ENCODE measurements at places on chromosomes 4 and X.

- DNase-seq = peak; percentile 59
Observed at GRCh38 chr4:1463927-1464540, 57.8 kb upstream of the NKX1-1 start.

GRCh38 chr4:68909385-68909784 lies 42.2 kb downstream of the UGT2A3 start:
- DNase-seq = no peak

GRCh38 chrX:47523713-47524166 lies 37.3 kb upstream of the ARAF start:
- no peak for DNase-seq

- no peak for DNase-seq
Observed at GRCh38 chr4:6308899-6309643, 39.4 kb downstream of the WFS1 start.

- DNase-seq = no peak
Observed at GRCh38 chrX:119410027-119410819, 11.1 kb downstream of the SLC25A43 start.

DNA sequence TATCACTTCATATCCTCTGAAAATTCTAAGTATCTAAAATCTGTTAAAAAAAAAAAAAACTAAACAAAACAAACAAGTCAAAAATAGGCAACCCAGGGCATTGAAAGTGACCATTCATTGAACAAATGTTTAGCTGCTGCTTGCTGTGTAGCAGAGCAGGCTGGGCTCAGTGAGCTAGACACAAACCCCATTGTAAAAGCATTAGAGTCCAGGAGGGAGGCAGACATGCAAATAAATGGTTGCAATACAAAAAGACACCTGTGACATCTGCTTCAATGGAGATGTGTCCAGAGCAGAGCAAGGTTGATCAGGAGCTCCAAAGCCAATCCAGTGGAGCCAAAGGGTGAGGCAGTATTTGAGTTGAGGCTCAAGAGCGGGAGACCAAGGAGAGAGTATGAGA lies 267.3 kb upstream of the GATB start:
- no peak for DNase-seq

- DNase-seq = peak; percentile 35
Observed at GRCh38 chrX:526295-527224, 104.0 kb upstream of the SHOX start.

DNA sequence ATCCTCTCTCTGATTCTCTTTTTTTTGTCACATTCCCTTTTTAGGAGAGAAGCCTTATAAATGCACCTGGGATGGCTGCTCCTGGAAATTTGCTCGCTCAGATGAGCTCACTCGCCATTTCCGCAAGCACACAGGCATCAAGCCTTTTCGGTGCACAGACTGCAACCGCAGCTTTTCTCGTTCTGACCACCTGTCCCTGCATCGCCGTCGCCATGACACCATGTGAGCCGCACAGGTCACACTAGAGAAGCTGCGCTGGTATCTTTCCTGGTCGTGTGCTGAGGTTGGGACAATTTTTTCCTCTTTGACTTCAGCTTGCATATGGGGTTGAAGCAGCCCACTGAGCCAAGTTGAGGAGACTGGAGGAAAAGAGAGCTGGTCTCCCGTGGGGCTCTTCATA lies 52.1 kb downstream of the KLF8 start:
- DNase-seq = no peak

- DNase-seq = peak; percentile 2
Observed at GRCh38 chr4:13706716-13707115, 79.2 kb upstream of the BOD1L1 start.

DNA sequence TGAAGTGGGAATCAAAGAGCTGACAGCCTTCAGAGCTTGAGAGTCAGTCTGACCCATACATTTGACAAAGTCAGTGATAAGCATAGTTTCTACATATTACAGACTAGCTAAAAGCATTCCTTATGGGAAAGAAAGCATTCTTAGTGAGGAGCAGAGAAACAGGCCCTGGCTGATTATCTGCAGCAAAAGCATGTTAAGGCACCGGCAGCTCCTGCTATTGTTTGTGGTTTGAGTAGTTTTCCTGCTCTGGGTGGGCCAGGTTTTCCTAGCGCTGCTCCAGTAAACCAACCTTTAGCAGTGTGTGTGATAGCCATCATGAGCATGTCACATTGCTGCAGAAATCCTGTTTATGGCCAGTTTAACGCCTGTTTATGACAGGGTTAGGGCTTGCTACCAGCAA lies 51.6 kb upstream of the WDR1 start:
- DNase-seq = no peak

DNA sequence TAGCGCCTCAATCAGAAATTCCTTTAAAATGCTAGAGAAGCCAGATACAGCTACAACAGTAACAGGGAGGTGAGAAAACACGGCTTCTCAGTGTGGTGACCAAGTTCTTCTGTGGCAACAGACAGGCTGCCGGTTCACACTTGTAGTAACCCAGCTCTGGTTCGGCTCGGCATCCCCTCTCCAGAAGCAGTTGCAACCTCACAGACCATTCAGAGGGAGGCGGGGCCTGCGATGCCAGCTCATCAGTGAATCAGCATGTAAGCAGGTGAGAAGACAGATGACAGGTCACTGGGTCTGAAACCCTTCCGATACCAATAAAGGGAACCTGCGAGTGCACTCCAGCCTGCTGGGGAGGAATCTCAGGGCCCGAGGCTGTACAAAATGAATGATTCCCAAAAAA lies 251.0 kb downstream of the KCNIP4 start:
- DNase-seq = no peak

GRCh38 chrX:75421688-75422230 lies 101.1 kb downstream of the ZDHHC15 start:
- no peak for DNase-seq

DNA sequence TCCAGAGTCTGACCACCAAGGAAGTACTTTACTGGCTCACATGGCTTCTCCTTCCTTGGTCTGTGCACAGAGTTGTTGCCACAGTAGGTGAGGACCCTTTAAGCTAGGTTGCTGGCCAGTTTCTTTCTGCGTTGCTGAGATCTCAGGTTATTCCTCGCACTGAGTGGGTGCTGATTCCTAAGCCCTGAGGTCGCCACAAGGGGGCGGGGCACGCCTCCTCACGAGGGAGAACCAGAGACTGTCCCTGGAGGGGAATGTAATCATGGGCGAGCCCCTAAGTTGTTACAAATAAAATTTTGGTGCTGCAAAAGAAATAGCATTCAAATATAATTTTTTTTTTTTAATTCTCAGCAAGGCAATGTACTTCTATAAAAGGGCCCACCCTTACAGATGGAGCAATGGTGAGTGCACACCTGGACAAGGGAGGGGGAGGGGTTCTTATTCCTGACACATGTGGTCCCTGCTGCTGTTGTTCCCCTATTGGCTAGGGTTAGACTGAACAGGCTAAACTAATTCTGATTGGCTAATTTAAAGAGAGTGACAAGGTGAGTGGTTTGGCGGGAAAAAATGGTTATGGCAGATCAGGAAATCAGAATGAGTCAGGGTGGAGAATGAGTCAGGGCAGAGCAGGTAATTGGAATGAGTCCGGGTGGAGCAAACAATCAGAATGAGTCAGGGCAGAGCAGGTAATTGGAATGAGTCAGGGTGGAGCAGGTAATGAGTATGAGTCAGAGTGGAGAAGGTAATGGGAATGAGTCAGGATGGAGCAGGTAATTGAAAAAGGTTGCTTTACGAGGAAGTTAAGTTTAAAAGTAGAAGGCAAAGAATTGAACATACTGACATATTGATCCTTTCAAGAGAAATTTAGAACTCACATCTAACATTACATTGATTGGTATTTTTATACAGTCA lies 107.5 kb downstream of the VSIG4 start:
- DNase-seq = no peak

DNA sequence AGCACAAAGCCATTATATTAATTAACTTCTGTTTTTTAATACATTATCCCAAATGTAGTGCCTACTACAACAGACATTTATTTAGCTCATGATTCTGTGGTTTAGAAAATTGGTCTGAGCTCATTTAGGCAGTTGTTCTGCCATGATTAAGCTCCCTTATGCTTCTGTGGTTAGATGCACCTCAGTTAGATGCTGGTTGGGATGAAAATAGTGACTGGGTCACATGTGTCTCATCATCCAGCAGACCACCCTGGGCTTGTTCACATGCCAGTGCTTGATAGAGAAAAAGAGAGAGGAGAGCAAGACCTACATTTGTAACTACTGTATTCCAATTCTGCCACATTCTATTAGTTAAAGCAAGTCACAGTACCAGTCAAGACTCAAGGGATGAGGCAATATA lies 376.4 kb upstream of the GNPDA2 start:
- peak; percentile 13 for DNase-seq

DNA sequence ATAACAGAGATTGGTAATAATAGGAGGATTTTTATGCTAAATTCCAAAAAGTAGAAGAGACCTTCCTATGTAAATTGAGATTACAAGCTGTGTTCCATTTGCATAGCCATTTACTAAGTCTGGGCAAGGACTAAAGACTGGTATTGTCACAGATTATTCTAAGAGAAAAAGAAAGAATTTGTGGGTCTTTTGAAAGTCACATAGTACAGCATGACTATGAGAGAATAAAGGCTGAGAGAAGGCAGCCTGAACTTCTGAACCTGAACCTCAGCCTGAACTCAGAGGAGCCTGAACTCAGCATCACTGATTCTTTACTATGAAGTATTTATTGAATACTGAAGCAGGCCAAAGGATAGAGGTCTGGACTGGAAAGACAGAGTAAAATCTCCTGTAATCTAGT lies 297.5 kb downstream of the STPG2 start:
- no peak for DNase-seq

GRCh38 chr4:74364652-74365491 lies at the start of gene EREG:
Gene EREG (plus strand): TSS chr4:74365145. CDS start chr4:74365309, 164 bp downstream.
- peak; percentile 78 for DNase-seq

DNA sequence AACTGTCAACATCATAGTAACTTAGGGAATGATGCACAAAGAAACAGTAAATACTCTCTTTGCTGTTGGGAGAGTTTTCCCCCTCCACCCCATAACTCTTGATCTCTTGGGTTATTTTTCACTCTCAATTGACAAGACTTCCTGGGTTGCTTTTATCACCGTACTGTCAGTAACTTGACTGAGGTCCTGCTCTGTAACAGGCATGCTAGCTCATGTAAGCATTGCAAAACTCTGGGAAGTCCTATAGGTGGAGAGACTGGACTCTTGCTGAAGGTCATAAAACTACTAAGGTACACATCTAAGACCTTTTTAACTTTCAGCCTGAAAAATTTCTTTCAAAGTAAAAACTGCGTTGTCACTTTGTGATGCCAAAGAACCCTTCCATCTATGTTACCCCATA lies 10.9 kb downstream of the SHROOM3 start:
- DNase-seq = no peak

GRCh38 chrX:4239650-4240540 lies 526.4 kb upstream of the PRKX start:
- DNase-seq = no peak

GRCh38 chr4:140839888-140840790 lies 84.0 kb upstream of the TBC1D9 start:
- DNase-seq = no peak

DNA sequence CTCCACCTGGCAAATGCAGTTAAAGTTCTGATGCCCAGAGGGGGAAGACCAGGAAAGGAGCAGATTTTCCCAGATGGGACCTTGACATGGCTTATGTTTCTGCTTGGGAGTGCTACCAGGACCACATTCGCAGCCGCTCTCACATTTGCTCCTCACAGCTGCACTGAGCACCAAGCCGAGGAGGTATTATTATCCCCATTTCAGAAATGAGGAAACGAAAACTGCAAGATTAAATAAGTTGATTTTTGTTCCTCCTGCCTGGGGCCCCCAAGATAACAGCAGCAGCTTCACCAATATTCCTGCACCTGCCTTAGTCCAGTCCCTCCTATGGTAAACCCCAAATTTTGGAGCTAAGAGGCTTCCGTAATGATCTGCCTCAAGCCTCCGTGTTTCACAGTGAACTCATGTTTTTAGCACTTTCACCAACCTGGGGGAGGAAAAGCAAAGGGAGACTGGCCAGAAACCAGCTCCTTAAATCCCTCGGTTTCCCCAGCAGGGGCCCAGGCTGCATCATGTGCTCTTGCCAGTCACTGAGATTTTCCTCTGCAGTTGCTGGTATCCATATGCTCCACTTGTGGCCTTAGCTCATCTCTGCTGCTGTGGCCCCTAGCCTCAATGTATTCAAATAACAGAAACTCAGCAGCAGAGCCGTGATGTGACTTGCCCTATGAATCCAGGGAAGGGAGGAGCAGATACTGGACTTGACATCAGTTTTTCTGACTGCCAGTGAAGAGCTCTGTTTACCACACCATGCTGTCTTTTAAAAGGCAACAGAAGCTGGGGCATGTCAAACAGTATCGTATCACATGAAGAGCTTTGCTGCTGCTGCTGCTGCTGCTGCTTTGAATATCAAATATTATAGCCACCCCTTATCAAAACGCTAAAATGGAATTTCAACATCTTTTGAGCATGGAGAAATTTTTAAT lies 95.5 kb upstream of the KLHL13 start:
- DNase-seq = no peak

DNA sequence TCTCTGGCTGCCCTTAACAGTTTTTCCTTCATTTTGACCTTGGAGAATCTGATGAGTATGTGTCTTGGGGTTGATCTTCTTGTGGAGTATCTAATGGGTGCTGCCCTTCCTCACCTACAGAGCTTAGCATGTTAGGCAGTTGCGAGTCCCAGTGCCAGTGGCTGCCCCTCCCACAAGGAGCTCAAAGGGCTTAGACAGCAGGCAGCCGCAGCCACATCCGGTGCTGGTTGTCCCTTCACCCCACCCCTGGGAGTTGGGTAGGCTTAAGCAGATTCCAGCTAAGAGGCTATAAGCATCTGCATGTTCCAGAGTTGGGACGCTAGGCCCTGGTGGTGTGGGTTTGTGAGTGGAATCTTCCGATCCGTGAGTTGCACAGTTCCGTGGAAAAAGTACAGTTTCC lies 322.1 kb upstream of the ARX start:
- DNase-seq = no peak

DNA sequence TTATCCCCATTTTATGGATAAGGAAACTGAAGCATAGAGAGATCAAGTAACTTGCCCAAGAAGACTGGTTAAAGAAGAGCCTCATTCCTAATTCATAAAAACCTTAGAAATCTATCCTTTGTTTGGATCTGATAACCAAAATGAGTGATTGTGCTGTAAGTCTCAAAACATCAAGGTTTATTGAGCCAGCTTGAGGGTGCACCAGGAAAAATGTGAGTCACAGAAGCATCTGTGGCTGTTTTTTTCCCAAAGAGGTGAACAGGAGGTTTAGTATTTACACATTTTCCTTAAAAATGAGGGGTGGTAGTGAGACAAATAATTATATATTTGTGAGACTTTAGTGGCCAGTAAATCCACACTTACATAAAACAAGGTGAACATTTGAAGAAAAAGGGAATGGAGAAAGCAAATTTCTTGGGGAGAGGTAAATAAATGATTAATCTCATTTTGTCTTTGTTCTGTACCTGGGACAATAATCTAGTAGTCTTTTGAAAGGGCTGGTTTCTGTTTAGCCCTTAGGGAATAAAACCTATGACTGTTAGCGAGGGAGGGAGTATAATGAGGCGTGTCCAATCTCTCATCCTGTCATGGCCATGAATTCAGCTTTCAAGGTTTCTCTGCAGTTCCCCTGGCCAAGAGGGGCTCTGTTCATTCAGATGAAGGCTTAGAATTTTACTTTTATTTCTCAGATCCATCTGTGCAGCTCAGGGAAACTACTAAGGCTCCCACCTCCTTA lies 12.2 kb upstream of the FMR1 start:
- no peak for DNase-seq

GRCh38 chr4:6208416-6208815 lies 8.1 kb upstream of the JAKMIP1 start:
- no peak for DNase-seq

Measured in osteoblast (primary cell).